ENCODE measurements at places on chromosomes 11 and 22. TPM values are rescaled to one million over a fixed set of nuclear protein-coding genes. Genes with fewer than 3 reads are reported as not detected.

Gene SCT
- total RNA-seq: not detected

Gene MYH9
- total RNA-seq: 1,183 TPM

Gene SULT4A1
- 1.5 TPM for total RNA-seq

Gene OR5P2
- 5.2 TPM for total RNA-seq

Gene CSF2RB
- not detected for total RNA-seq

Gene FOLR2
- not detected for total RNA-seq

Gene PLEKHB1
- total RNA-seq: not detected

Gene SMIM38
- total RNA-seq: not detected

Gene HBE1
- total RNA-seq: not detected

Gene PNPLA5
- not detected for total RNA-seq
